ENCODE measurements at places on chromosomes 7 and 10.
A peak's percentile ranks its signal among the peaks of the same experiment; 100 is the strongest.

DNA sequence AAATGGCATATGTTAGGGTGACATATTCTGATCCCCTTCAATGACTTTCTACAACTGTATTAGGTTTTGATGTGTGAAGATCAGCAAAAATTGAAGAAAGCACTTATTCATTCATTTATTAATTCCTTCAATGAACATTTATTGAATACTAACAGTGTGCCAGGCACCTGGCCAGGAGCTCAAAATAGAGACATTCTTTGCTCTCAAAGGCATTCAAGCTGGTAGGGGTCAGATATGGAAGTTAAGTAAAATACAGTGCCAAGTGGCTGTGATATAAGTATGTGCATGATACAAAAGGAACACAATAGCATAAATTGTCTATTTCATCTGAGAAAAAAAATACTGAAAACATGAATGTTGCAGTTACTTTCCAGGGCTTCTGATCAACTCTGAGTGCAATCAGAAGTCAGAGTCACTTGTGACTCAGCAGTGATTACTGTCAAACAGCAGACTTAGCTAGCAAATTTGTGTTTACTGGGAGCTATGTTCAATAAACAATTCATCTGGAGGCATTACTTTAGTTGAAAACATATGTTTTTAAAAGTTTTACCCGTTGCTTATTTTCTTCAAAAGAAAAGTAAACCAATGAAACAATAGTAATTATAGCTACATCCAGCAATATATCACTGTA lies 60.4 kb upstream of the CACNB2 start:
- no peak for DNase-seq

GRCh38 chr7:1314021-1314907 lies 81.6 kb downstream of the UNCX start:
- DNase-seq = no peak

DNA sequence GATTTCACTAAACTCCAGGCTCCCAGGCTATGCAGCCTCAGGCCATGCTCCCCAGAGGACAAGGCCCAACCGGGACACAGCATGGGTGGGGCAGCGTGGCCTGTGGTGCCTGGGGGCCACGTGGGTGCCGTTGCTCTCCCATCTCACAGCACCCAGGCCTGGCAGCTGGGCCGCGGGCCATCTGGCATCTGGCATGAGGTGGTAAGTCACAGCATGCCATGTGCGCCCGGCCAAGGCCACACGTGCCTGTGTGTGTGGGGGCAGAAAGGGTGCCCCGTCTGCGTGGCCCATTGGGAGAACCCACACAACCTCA lies 204.1 kb downstream of the EBF3 start:
- DNase-seq = no peak

GRCh38 chr10:61628875-61629513 lies 33.7 kb upstream of the CABCOCO1 start:
- DNase-seq = no peak

DNA sequence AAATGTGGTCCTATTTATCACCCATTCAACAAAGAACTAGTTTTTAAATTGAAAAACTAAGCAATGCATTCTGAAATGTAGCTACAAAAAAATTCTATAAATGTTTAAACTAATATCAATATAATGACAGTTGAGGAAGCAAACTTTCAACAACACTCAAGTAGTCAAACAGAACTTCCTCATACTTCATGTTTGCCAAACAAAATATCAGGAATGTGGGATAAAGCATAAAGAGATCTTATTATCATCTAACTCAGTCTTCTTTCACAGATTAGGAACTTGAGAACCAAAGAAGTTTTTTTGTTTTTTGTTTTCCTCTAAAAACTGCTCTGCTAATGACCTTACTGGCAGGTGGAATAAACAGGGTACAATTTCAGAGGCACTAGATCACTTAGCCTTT lies 116.2 kb downstream of the JAZF1 start:
- DNase-seq = no peak

DNA sequence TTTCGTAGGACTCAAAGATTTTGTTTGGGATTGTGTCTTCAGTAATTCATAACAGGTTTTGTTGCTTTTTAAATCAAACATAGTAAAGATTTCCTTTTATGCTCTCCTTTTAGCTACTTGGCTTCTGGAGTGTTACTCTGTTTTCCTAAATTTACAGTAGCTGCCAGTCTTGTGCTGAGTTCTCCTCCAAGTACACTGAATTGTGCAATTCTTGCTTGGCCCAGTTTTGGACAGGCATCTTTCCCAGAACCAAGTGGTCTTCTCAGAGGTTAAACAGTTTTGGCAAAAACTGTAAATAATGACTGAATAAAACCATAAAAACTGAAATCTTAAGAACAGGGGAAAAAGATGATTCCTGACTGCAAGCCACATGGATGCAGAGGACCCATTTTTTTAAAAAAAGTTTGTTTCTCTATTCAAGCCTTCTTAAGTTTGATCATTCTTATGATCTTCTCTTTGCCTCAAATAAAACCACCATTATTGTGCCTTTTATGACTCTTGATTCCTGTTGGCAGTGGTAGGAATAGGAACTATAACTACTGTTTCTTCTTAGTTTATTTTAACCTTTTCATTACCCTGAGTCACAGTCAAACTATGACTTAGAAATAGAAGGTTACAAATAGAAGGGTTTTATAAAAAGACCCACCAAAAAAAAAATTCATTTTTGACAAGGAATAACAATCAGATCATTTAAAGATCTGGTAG lies 88.0 kb downstream of the MDFIC start:
- no peak for DNase-seq

DNA sequence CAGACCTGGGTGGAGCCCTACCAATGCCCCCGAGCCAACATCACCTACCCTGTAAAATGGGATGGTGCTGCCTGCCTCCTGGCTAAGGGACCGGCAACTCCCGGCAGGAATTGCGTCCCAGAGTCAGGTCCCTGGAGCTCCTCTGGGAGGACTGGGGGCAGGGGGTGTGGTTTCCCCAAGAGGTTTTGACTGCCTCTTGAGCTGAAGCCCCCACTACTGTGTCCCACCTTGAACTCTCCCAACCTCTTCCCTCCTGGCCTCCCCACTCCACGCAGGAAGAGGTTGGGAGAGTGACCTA lies 1.3 kb downstream of the SH2B2 start:
- no peak for DNase-seq

- no peak for DNase-seq
These were observed 384.4 kb upstream of the KLF6 start for GRCh38 chr10:4169448-4169847.

DNA sequence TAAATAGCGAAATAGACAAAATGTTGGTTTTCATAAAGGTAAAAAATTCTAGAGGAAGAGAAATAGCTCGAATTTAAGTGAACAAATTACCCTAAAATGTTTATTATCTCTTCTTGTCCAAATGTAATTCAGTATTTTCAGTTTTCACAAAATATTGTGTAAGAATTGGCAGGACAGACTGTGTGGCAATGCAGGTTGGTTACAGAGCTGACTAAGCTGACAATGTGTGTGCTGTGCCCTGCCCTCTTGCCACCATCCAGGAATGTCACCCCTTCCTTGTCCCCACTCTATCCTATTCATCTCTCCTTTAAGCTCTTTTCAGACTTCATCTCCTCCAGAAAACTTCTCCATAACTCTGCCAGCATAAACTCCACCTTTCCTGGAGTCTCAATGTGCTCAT lies 46.1 kb downstream of the COL28A1 start:
- no peak for DNase-seq

GRCh38 chr10:16231734-16232435 lies 204.9 kb upstream of the PTER start:
- DNase-seq = no peak

- no peak for DNase-seq
These were observed 14.9 kb downstream of the HIPK2 start for GRCh38 chr7:139762886-139763285.

DNA sequence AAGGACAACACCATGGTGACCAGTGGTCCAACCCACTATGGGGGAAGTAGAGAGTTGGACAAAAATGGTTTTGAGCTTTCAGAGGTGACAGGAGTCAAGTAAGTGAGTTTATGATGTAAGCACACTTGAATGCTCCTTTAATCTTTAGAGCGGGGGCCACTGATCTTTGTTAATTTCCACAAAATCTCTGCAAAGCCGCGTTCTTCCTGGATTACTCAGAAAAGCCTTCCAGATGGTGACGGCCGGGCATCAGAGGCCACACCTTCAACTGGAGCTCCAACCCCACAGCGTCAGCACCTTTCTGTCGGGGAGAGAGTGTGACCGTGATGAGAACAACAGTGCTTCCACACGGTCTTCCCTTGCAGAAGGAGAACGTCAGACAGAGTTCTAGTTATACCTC lies 35.2 kb upstream of the KLF6 start:
- DNase-seq = no peak

- DNase-seq = no peak
These were observed 133.2 kb upstream of the SVIL start for GRCh38 chr10:29767968-29768367.

DNA sequence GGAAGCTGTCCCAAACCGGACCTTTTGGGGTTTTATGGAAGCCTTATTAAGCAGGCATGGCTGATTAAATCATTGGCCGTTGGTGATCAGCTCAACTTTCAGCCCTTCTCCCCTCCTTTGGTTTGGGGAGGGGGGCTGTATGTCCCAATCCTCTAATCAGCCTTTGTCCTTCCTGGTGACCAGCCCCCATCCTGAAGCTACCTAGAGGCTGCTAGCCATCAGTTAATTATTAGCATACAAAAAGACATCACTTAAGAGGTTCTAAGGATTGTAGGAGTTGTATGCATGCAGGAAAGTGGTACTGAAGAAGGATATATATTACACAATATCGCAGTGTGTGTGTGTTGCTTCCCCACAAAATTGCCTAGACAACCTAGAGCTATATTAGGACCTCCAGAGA lies 553.3 kb upstream of the FZD8 start:
- no peak for DNase-seq

- DNase-seq = no peak
These were observed 118.7 kb upstream of the NEBL start for GRCh38 chr10:21015851-21016250.

DNA sequence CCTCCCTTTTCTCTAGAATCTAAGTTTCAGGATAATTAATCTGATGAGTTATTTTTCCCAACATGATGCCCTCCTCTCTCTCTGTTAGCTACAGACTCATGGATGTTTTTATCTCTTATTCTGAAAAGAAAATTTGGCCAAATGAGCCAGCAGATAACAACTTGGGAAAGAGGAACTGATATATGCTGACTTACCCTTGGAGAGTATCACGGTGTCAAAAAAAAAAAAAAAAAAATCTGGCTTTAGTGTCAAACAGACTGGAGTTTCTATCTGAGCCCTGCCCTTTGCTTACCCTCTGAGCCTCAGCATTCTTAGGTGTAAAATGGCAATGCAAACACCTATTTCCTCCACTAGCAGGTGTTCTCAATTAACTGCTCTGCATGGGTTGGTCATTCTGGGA lies 190.4 kb downstream of the AHR start:
- no peak for DNase-seq

GRCh38 chr10:58667658-58668310 lies 155.1 kb downstream of the BICC1 start:
- DNase-seq = no peak

GRCh38 chr7:70374772-70375533 lies 757.0 kb upstream of the GALNT17 start:
- DNase-seq = no peak

DNA sequence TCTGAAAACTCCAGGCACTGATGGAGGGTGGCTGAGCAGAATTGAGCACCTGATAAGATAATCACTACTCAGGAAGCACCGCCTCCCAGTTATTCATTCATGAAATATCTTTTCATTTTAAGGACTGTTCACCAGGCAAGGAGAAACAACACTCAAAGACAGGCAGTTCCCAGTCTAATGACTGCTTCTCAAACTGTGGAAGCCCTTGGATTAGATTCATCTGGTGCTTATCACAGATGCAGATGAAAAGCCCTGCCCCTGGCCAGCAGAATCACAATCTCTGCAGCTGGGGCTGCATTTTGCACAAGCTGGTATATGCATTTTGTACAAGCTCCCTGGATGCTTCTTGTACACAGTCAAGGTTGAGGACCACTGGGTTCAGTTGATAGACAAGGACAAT lies 109.7 kb downstream of the ELMO1 start:
- DNase-seq = no peak

GRCh38 chr7:39453743-39454355 lies 112.4 kb upstream of the YAE1 start:
- peak; percentile 16 for DNase-seq

DNA sequence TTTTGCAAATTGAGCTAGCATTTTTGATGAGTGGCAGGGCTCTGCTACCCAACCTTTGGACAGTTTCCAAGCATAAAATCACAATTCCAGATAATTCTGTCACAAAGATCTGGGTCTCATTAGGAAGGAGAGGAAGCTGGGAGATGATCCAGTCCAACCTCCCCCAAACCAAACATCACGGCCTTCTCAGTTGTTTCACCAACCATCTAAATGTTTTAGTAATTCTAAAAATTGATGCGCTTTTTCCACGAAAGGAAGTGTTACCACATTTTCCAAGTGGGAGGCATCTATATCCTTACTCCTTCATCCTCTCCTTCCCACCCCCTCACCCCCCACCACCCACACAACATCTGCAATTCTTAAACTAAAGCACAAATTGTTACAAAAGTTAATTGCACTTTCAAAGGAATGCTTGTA lies 108.3 kb downstream of the EGFR start:
- no peak for DNase-seq

DNA sequence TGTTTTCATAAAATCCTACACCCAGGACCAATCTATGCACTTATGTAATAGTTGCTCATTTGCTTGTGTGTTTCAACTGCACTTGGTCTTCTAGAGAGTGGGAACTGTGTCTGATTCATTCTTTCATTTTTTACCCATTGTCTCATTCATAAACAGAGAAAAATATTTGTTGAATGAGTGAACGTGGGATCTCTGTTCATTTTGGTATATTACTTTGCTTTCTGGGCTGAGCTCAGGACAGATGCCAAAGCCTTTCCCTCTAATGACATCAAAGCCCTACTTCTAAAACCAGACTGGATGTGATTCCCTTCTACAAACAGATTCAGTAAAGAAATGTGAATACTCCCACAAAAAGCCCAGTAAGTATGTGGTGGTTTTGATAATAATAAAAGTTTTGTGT lies 145.2 kb downstream of the ST7 start:
- DNase-seq = no peak

DNA sequence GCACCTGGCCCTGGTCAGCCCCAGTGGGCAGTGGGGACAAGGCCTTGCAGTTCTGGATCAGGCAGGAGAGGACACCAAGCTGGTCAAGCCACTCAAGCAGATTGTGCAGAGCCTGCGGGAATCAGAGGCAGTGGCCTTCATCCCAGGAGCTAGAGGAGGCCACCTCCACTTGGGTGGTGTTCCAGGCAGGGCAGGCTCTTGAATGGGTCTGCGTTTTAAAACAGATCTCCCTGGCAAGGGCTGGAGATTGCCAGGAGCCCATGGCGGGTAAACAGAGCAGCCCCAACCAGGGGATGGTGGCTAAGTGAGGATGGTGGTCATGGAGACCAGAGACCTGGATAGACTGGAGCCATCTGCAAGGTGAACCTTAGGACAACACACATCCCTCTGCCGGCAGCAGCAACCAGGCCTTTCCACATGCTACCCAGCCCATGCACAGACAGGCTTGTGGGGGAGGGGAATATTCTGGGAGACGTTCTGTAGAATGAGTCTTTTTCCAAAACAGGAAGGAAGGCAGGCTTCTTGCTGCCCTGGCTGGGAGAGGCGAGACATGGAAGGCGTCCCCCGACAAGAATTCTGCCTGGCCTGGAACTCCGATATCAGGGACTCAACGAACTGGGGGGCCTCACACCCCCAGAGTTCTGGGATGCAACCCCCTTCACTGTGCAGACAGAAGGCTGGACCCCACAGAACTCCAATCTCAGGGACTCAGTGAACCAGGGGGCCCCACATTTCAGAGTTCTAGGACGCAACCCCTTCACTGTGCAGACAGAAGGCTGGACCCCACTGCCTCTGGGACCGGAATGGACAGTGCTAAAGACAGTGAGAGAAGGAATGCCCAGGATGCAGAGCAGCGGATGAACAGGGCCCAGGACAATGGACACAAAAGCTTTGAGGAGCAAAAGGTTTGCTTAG lies 264.8 kb downstream of the PTPRN2 start:
- DNase-seq = no peak

Data from activated CD8-positive, alpha-beta memory T cell treated with anti-CD3 and anti-CD28 coated beads for 4 hours (primary cell).